ENCODE measurements at places on chromosomes 6 and 20.

DNA sequence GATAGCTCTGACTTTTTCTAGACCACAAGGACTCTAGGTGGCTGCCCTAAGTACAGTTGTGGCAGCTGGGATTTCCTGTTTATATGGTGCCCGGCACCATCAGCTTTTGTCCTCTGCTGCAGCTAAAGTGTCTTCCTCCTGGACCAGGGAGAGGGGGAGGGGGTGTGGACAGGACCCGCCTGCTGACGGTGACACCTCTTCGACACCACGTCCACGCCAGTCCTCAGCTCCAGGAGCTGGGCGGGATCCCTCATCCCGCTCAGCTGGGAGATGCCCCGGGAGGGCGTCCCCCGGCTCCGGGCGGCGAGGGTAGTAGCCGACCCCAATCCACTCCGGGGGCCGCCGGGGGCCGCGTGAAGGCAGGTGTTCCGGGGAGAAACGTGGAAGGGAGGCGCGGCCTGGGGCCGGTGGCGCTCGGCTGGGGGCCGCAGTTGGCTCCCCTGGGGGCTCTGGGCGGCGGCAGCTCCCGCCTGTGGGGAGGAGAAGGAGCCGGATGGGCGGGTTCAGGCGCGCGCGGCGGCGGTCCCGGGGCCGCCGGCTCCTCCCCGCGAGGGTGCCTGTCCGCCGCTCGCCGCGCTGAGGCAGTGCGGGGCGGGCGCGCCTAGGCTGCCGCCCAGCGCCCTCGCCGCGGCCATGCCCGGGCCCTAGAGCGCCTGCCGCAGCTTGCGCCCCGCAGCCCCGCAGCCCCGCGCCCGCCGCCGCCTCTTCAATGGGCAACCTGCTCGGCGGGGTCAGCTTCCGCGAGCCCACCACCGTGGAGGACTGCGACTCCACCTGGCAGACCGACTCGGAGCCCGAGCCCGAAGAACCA, at the start of gene OGFRL1:
TSS of gene OGFRL1 (plus strand) at position 584 of the 811 bp plus-strand sequence. CDS start at position 710, 126 bp downstream.
- peak; percentile 72 for DNase-seq

DNA sequence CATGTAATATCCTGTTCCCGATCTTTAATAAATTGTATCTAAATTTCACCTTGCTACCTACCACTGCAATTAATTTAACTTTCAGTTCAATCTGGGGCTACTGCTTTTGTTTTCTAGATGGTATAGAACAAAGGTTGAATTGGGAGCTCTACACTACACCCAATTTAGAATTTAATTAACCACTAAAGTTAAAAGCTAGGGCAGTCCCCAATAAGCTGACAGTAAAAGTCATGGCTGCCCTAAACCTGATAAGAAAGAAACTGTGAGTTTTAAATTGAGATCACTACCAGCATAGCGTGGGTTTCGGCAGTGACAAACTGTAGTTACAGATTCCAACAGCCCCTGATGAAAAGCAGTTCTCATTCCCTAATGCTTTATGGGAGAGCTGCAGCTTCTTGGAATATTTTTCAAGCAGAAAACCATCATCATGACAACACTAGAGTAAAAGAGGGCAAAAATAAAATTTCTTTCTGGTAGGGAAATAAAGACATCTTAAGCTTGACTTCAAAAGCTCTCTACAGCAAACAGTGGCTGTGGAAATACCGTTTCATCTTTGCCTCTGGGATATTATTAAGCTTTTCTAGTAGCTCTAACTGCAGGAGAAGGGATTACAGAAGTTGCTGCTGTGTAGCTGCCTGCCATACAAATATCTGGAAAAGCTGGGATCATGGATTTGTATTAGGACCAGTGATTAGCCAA, 1372.1 kb downstream of the EPHA7 start:
- DNase-seq: no peak

GRCh38 chr6:4775494-4776130, 592 bp upstream of the CDYL start:
- peak; percentile 80 for DNase-seq

DNA sequence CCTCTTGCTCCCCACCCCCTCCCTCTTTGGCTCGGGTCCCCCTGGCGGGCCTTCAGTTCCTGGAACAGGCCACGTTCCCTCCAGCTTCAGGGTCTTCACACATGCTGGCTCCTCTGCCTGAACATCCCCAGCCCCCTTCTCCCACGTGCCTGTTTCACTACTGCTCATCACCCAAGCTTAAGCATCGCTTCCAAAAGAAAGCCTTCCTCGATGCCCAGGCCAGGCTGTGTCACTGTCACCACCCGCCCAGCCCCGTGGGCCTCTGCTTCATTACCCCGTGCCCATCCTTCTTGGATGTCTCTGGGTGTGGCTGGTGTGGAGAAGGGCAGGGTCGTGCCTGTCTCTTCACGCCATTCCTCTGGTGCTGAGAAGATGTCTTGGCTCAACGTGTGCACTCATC, 2.8 kb downstream of the DLGAP4 start:
- no peak for DNase-seq

- no peak for DNase-seq
Observed at GRCh38 chr6:91743756-91744155, 1156.9 kb upstream of the MAP3K7 start.

DNA sequence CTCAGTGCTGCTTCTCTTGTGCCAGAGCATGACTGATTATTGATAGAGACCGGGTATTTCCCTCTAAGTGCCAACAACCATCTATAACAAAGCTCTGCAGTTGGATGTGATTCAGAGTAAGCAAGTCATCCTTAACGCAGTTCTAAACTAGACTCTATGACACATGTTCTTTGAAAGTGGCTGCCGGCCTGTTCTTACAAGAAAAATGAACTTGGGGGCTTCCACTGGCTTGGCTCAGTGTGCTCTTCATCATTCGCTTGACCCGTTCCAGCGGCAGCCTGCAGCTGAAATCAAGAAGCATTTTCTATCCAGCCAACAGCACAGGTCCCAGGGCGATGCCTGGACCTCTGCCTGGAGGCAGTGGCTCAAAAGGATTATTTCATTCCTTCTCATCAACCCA, 29.8 kb downstream of the GFOD1 start:
- DNase-seq: no peak

GRCh38 chr6:88650029-88650619, 313.3 kb downstream of the RNGTT start:
- DNase-seq: no peak

- no peak for DNase-seq
Observed at GRCh38 chr6:20814494-20814893, 280.2 kb downstream of the CDKAL1 start.

DNA sequence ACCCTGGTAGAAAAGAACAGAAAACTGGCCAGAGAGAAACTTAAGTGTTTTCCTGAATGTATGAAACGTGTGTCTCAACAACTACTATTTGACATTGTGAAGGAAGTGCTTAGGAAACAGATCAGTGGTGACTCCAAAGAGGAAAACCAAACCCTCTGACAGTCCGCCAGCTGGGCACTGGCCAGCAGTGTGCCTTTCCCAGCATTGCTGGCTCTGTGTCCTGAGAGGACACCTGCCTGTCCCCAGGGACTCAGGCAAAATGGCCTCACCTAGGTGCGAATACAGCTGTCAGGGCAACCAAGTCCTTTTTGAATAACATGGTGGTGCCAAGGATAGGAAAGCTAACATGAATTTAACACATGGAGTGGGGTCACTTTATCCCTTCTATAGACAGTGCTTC, 72.5 kb downstream of the NDUFAF5 start:
- DNase-seq: no peak

GRCh38 chr6:154292855-154293519, 63.6 kb downstream of the IPCEF1 start:
- DNase-seq: peak; percentile 25

DNA sequence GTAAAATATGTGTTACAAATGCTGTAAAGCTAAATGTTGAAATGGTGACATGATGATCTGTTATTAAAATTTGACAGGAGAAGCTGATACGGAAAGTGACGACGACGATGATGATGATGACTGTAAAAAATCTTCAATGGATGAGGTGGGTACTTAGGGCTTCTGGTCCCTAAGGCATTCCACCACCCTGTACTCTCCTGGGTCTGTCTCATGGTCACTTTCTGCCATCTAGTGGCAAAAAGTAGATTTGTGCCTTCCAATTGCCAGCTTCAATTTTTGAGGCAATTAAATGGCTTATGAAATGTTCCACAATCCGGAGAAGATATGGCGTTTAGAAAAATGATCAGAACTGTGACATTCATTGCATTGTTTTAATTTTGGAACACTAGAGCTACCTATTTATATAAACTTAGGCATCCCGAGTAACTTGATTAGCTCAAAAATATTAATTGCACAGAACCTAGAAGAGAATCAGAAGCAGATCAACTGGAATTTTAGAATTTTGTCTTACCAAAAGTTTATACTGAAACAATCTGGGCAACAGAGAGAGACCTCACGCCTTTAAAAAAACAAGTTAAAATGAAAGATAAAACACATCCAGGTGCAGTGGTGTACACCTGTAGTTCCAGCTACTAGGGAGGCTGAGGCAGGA, 346.5 kb upstream of the PLCB4 start:
- peak; percentile 24 for DNase-seq

DNA sequence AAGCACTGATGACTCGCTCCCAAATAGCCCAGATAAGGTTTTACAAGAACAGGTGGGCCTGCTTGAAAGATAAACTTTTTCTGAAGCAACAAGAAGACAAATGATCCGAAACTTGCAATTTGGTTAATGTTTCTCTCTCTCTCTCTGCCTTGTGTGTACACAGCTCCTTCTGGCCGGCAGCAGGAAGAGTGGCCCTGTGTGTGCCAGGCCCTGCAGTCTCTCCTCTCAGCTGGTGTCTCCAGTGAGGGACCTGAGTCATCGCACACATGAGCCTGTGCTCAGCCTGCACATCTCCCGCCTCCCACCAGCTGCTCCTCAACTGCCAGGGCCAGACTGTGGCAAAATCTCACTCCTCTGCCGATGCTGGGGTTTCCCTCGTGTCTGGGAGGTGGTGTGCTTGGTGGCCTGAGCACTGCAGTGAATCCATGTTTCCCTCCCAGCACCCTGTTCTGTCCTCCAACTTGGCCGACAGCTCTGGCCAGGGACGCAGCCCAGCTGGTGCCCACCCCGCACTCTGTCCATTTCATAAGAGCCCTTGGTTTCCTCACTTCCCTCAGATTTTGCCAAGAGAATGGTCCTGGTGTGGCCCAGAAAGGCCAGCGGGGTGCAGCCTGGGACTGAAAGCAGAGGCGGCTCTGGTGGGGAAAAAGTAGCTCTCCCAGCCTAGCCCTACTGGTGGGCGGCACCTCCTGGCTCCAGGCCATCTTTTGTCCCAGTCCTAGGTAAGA, 49.4 kb downstream of the ERMARD start:
- DNase-seq: no peak

DNA sequence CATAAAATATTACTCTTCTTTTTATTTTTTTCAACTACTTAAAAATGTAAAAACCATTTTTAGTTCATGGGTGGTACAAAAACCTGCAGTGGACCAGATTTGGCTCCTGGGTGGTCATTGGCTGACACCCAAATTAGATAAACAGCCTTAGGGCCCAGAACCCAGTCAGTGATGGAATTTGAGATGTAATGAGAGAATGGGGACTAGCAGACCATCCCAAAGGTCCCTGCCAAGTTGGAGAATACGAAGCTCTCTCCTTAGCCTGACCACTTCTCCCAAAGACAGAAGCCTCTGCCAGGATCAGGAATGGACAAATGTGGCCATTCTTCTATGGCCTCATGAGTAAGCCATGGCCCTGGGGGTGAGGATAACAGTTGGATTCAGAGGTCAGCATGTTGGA, 194.7 kb downstream of the NFATC2 start:
- DNase-seq: no peak

DNA sequence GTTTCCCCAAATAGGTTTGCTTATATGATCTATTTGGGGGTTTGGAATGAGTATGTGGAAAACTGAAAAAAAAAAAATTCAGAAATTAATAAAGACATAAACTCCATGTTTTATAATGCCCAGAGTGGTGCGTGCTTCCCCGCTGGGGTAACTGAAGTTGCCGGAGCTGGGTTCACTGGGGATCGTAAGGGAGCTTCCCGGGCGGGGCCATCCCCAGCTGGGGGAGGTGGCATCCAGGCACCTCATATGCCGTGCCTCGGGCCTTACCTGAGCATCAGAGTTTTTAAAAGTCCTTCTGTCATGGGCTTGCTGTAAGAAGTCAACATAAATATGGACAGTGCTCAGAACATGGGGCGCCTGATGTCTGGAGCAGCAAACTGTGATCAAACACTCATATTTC, 17.9 kb upstream of the RAMACL start:
- no peak for DNase-seq

DNA sequence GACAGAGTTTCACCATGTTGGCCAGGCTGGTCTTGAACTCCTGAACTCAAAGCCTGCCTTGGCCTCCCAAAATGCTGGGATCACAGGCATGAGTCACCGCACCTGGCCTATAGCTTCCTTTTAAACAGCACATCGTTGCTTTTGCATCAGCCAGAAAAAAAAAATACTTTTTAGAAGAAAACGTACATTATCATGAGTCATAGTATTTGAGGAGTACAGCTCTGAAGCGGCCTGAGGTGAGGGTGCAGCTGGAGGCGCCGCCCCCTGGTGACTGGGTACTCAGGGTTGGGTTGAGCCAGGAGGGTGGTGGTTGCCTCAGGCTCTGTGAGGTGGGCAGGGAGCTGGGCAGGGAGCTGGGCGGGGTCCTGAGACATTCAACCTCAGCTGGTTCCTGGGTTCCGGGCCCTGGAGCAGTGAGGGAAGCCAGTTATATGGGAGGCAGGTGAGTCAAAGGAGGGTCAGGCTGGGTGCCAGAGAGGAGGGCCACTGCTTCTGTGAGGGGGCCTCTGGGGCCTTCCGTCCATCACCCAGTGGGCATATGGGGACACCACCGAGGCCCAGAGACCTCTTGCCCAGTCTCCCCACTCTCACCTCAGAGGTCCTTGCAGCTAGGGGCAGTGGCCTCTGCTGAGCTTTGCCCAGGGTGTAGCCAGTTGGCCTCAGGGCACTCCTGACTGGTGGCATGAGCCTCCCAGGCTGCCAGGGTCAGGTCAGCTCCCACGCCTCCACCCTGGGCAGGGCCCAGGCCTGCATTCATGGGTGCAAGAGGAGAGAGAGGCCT, 11.7 kb upstream of the ID1 start:
- DNase-seq: peak; percentile 86

DNA sequence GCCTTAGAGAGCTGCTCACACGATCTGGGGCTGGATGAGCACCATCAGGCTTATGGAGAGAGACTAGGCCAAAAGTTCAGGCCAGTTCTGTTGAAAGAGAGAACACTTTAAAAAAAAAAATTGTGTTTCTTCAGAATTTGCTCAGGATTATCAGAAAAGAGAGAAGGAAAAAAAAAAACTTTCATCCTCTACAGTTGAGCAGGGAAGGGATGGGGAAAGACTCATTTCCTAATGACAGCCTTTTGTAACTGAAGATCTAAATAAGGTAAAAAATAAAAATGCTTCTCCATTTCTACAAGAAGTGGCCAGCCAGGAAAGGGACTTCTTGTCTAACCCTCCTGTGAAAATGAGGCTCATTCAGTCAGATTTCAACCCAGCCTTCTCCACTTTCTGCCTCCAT, 134.8 kb downstream of the LY86 start:
- no peak for DNase-seq

DNA sequence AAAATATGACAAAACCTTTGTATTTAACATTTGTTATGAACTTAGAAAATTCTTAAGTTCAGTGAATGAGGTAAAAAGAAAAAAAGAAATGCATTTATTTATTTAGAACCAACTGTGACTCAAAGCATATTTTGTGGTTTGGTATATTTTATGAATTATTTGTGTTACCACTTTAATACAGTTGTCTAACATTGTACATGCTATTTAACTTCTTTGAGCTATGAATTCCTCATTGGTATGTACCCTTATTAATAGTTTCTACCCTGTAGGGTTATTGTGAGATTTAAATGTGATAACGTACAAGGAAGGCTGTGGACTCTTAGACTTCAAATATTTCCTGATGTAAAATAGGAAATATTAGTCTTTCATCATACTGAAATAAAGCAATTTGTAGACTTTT, 162.6 kb downstream of the MMUT start:
- no peak for DNase-seq

- DNase-seq: no peak
Observed at GRCh38 chr6:125952764-125953501, 3.6 kb upstream of the HINT3 start.

GRCh38 chr6:50829049-50829448, 10.4 kb downstream of the TFAP2B start:
- no peak for DNase-seq

All from SW 1271 (cell line).